Stimulated activated CD4-positive, alpha-beta T cell treated with anti-CD3 and anti-CD28 coated beads, TNF-alpha, amount 100 ng/mL, for 48 hours (primary cell): ENCODE measurements at places on chromosomes 2 and 18.

- DNase-seq = no peak
Measured at GRCh38 chr2:136115183-136115761, 2.7 kb downstream of the CXCR4 start.

GRCh38 chr18:63179422-63179821 is 140.1 kb downstream of the BCL2 start:
- DNase-seq = no peak

GRCh38 chr2:72148837-72149555 is 1.3 kb upstream of the CYP26B1 start:
- DNase-seq = no peak

DNA sequence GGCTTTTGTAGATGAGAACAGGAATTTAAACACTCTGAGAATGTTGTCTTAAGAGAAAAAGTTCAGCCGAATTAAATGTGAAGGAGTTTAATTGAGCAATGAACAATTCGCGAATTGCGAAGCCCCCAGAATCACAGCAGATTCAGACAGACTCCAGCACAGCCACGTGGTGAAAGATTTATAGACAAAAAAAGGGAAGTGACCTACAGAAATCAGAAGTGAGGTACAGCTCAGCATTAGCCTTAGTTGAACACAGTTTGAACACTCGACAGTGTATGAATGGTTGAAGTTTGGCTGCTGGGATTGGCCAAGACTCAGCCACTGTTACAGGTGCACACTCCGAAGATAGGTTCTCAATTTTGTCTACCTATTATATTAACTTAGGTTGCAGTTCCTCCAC is 264.0 kb upstream of the CHST9 start:
- no peak for DNase-seq

- DNase-seq = no peak
Measured at GRCh38 chr18:64718808-64719207, 569.9 kb upstream of the LINC00305 start.

GRCh38 chr2:159454185-159454584 is 162.2 kb downstream of the BAZ2B start:
- no peak for DNase-seq

- no peak for DNase-seq
Measured at GRCh38 chr2:19973466-19973865, 16.4 kb downstream of the WDR35 start.

- DNase-seq = no peak
Measured at GRCh38 chr2:235690809-235691450, 197.1 kb downstream of the AGAP1 start.

DNA sequence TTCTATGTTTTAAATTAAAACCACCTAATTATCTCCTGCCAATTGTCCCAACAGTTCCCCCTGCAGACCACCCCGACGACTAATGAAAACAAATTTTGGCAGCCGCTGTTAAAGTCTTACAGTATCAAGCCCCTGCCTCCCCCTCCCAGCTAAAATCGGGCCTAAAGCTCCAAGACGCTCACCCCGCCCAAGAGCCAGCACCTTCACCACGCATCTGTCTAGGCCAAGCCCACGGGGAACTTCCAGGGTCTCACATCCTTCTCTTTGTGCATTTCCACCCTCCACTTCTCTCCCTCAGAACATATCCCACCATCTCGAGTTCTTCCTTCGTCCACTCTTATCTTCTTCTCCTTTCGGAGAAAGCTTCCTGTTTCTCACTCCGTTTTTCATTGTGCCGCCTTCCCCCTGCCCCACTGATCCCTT is 445 bp downstream of the PRPF40A start:
- no peak for DNase-seq

DNA sequence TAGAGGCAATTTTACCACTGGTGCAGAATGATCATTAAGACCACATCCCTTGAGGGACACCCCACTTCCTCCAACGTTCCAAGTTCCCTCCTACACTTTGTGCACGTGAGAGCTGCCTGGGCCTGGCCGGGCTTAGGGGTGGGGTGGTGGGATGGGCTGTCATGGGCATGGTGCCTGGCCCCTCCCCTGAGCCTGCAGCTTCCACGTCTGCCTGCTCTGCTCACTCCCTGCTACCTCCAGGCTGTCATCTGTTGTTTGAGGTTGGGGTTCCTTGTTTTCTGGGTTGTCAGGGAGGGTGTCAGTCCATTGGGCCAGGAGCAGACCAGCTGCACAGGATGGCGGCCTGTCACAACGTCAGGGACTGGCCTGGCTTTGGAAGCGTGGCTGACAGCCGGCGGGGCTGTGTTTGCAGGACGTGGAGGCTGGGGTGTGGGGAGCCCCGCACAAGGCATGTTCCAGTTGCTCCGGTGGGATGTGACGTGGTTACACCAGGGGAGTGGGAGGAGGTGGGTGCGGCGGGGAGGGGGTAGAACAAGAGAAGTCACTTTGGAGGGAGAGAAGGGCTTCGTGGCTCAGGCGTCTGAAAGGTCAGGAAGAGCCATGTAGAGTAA is 72.3 kb downstream of the RTP5 start:
- no peak for DNase-seq
